Brain (organoid and tissue), 16 donors: ENCODE measurements at places on chromosomes 13 and 19.

DNA sequence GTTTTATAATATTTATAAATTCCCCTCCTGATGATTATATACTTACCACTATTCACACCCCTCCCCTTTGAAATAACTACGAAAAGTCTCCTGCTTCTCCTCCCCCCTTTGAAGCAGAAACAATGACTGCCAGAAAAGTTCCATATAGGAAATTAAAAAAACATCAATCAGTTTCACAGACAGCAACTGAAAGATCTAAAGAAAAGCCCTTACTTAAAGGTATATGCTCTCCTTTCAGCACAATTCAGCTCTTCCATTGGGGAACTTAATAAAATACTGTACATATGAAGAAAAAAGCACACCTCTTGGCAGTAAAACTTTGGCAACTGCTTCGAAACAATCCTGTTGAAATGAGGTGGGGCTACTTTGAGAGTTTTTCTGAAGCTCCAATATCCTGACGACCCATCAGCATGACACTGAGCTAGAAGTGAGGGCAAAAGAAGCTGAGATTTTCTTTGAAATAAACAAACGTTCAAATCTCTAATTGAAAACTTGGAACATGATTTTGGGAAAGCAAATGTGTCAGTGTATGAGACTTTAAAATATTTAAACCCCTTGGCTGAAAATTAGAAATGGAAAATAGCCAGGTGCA is 147.6 kb upstream of the RXFP2 start:
- DNase-seq, result no peak

- DNase-seq, result no peak
These were observed 133.0 kb upstream of the FRY start for GRCh38 chr13:31898378-31899071.

DNA sequence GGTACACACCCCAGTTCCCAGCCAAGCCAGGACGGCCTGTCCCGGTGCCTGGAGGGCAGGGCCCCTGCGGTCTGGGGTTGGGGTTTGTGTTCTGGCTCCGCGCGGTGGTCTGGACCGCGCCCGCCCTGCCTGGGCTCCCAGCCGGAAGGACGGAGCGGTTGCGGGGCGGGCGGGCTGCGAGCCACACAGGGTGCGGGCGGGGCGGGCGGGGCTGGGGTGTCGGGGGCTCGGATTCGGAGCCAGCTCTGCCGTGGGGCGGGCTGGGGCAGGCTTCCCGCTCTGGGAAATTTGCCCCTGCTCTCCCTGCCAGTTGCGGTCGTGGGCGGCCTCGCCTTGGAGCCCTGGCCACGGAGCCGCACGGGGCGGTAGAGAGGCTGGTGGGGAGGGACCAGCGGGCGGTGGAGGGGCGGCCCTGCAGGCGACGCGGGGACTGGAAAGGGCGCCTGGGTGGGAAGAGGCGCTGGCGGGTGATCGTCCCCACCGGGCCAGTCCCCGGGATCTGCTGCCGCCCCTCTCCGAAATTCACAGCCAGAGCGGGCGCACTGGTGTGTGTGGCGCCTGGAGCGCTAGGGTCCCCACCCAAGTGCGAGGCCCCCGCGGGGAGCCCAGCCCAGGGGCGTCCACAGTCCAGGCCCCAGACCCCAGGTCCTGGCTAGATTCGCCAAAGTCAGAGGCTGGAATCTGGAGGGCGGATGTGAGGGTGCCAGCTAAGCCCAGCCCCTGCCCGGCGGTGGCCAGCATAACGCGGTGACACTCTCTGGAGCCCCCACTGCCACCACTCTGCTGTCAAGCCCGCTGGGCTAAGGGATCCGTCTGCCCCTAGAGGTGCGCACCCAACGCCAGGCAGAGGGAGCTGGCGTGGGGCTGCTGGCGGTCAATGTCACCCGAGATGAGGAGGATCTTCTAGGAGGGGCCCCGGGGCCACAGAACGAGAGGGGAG is 11.0 kb upstream of the ZNF492 start:
- DNase-seq, result no peak

- no peak for DNase-seq
These were observed 36.1 kb downstream of the ACTN4 start for GRCh38 chr19:38683393-38684077.

- DNase-seq, result no peak
These were observed 590.3 kb upstream of the MIR17HG start for GRCh38 chr13:90757127-90757680.

DNA sequence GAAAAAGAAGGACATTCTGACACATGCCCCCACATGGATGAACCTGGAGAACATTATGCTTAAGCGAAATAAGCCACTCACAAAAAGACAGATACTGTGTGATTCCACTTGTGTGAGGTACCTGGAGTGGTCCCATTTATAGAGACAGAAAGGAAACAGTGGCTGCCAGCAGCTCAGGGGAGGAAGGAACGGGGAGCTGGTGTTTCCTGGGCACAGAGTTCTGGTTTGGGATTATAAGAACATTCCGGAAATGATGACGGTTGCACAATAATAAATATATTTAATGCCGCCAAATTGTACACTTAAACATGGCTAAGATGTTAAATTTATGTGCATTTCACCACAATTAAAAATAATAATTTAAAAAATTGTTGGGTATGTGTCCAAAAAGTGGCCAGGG is 33.0 kb downstream of the SERP2 start:
- DNase-seq, result no peak

DNA sequence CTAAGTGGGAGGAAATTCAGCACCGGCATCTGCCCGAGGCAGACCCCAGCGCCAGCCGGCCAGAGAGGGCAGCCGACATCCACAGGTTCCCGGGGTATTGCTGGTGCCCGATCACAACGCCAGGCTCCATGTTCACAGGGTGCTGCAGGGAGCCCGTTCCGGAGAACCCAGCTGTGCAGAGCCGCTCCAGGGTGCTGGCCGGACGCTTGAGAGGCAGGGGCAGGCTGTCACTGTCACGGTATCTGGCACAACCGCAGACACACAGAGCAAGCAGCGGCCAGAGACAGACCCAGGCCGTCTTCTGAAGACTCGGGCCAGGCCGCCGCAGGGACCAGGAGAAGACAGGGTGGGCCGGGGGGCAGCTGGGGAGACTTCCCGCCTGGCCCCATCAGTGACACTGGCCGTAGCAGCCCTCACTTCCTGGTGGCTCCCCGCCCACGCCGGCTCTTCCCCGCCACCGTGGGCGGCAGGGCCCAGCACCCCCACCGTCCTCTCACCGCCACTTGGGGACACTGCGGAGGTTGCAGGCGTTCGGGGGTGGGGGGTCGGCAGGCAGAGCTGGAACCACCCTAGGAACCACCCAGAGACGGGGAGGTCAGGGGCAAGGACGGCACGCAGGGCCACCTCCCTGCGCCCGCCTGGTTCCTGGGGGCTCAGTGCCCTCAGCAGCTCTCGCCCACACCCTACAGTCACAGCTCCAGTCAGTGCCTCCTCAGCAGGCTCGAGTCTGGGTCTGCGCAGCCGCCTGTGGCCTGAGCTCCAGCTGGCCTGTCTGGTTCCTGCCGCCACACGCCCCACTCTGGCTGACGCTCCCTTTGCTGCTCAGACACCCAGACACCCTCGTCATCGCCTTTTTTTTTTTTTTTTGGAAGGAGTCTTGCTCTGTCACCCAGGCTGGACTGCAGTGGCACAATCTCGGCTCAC is 3.8 kb downstream of the RNF126 start:
- DNase-seq, result no peak

DNA sequence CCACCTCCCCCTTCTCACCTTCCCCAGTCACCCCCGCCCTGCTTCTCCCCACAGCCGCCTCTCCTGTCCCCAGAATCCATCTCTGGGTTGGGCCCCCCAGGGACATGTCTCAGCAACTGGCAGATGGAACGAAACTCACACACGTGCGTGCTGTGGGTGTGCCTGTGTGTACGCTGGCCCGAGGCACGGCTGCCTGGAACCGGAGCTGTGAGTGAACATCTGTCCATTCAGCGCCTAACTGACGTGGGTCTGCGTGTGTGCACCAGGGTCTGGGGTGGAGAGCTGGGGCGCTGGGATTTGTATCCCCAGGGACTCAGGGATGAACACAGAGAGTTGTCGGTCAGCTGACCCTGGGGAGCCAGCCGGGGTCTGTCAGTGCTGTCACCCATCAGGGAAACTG is 752 bp upstream of the HAS1 start:
- no peak for DNase-seq

DNA sequence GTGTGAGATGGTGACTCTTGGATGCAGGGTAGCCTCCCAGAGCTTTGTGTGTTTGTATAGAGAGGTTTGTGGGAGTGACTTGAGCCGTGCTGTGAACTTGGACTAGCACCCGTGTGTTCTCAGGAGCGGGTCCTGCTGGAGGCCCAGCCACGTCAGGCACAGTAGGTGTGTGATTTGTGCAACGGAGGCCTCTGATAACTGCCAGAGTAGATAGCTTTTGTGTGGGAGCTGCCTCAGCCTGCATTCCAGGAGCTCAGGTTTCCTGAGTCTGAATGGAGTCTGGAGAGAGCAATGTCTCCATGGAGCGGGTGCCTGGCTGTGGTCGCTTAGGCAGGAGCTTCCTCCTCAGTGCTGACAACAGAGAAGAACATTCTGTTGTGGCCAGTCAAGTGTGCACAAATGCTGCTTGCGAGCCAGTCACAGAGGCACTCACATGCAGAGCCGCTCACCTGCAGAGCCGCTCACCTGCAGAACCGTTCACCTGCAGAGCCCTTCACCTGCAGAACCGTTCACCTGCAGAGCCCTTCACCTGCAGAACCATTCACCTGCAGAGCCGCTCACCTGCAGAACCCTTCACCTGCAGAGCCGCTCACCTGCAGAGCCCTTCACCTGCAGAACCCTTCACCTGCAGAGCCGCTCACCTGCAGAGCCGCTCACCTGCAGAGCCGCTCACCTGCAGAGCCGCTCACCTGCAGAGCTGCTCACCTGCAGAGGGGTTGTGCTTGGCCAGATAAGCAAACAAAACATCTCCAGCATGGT is 32.6 kb downstream of the TFDP1 start:
- DNase-seq, result no peak

DNA sequence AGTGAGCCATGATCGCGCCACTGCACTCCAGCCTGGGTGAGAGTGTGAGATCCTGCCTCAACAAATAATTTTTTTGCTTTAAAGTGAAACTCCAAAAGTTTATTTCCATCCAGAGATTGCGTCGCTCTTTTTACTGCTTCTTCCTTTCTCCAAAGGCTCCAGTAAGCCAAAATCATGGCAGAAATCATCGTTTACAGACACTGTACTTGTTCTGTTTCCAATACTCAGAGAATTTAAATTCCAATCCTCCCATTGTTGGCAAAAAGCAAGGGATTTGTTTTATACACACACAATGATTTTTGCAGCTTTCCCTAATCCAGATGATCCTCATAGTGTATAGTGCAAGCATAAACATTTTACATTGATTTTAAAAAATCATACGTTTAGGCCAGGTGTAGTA is 15.3 kb downstream of the FBXO27 start:
- no peak for DNase-seq

- DNase-seq, result no peak
These were observed 936.0 kb upstream of the SLC10A2 start for GRCh38 chr13:104002216-104002615.

DNA sequence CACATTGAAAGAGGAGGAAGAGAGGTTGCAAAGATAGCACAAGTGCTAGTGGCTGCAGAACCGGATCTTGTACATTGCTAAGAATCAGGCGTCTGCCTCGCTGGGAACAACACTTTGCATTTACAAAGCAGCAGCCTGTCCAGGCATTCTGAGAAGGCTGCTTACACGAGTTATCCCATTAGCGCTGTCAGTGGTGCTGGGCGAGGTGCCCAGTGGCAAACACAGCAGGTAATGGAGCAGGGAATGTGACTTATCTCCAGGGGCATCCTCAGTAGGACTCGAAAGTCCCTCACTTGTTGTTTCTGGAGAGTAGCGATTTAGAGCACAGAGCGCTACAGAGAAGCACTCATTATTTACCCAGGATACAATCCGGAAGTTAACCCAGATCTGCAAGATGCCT is 209.6 kb downstream of the OLFM4 start:
- DNase-seq, result peak; percentile 53

- no peak for DNase-seq
These were observed 118.5 kb upstream of the SERTM1 start for GRCh38 chr13:36555151-36555986.

DNA sequence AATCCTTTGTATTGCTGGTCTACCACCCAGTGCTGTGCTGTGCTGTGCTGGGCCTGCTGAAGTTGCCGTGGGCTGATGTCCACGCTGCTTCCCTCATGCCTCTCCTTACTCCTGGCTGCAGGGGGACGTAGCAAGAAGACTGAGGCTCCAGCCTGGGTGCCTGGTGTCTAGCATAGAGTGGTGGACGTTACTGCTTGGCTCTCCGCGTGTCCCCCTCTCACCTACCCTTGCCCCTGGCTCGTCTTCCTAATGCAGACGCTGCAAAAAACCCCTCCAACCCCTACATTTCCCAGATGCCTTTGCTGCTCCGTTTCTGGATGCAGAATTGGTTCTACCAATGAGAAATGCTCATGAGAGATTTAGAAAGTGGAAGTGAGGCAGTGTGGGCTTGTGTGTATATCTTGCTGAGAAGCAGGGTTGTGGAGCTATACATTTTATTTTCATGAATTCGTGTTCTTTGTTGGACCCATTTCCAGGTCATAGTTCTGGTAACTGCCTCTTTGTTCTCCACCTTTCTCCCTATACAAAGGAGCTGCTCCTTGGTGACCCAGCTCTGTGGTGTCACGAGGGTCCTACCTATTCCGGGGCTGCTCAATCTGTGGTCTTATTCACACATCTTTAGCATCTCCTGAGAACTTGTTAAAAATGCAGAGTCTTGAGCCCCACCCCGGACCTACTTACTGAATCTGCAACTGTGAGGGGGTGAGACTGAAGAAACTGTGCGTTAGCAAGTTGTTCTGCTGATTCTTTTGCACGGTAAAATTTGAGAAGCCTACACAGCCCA is 7.9 kb upstream of the DENND1C start:
- DNase-seq, result no peak

GRCh38 chr19:42531313-42531712 is 3.0 kb upstream of the CEACAM1 start:
- no peak for DNase-seq

- no peak for DNase-seq
These were observed 24.4 kb downstream of the UBAC2 start for GRCh38 chr13:99225078-99225477.

DNA sequence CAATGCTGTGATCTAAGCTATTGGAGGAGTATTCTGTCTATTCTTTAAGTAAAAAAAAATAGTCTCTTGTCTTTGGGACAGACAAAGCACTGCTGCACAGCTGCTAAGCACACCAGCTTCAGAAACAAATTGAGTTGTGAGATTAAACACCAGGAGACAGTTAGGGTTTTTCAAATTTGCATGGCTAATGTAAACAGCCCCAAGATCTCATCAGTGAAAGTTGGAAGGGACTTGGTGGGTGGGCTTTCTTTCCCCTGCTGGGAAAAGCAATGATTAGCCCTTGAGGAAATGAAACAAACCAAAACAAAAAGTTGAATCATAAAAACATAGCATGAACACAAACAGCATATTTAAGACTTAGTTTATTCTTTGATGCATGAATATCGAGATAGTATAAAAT is 143.6 kb upstream of the SLITRK1 start:
- no peak for DNase-seq

GRCh38 chr19:42290523-42291434 is 11.2 kb upstream of the PRR19 start:
- DNase-seq, result no peak

GRCh38 chr13:20442798-20443381 is 82.8 kb downstream of the CRYL1 start:
- DNase-seq, result no peak

- DNase-seq, result no peak
These were observed 264.0 kb downstream of the KLF12 start for GRCh38 chr13:73870036-73870741.
